BJ (cell line): ENCODE measurements at places on chromosomes 16 and 17. TPM values are rescaled to one million over a fixed set of nuclear protein-coding genes. Genes with fewer than 3 reads are reported as not detected.
A peak's percentile ranks its signal among the peaks of the same experiment; 100 is the strongest.

- no peak for DNase-seq
Observed at GRCh38 chr16:80570106-80570478, 29.3 kb downstream of the DYNLRB2 start.

TBC1D3E gene
- polyA plus RNA-seq = not detected in 2 replicates

- no peak for DNase-seq
Observed at GRCh38 chr17:80395402-80396151, 19.4 kb upstream of the ENDOV start.

DNA sequence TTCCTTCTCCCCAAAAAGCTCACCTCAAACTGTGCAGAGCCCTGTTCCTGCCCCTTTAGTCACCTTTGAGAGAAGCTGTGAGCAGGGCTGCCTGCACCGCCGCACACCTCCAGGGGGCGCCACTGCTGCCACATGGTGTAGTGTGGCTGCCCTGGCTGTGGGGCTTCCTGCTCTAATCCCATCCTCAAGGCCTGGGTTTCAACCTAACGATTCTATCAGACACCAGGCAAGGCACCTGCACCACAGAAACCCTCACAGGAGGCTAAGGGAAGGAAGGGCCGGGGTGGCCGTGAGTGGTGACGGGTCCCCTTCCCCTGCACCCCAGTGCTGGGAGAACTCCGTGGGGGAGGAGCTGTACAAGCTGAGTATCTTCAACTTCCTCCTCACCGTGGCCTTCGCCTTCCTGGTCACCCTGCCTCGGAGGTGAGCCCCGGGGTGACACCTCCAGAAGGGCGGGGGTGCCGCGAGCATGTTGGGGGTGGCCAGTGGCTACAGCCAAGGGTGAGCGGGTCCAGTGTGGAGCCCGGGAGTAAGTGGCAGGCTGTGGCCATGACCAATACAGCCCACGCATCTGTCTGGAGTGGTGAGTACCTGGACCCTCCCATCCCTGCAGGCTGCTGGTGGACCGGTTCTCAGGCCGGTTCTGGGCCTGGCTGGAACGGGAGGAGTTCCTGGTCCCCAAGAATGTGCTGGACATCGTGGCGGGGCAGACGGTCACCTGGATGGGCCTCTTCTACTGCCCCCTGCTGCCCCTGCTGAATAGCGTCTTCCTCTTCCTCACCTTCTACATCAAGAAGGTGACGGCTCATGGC, 7.0 kb downstream of the TMC8 start:
- DNase-seq = no peak

DNA sequence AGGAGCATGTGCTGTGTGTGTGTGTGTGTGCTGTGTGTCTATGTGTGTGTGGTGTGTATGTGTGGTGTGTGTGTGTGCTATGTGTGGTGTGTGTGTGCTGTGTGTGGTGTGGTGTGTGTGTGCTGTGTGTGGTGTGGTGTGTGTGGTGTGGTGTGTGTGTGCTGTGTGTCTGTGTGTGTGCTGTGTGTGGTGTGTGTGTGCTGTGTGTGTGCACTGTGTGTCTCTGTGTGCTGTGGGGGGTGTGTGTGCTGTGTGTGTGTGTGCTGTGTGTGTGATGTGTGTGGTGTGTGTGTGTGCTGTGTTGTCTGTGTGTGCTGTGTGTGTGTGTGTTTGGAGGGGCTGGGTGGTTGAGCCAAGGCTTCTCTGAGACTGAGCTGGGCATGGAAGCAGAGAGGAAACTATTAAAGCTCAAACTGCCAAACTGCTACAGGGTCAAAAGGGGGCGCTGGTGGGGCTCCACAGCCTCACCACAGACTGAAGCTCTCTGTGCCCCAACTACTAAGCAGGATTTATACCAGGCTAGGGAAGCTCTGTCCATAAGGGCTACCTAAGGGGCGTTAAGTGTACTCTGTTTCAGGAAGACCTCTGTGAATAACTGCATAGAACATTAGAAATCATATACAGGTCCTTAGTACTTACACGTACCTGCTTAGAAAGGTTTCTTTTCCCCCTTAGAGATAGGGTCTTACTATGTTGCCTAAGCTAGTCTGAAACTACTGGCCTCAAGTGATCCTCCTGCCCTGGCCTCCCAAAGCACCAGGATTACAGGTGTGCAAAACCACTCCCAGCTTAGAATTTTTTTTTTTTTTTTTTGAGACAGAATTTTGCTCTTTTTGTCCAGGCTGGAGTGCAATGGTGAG, 27.8 kb upstream of the GHDC start:
- no peak for DNase-seq

IL32 gene
- polyA plus RNA-seq = 11.3 and 18.1 TPM in 2 replicates

PTGES3L gene
- 3.3 and 3.4 TPM in 2 replicates for polyA plus RNA-seq

DNA sequence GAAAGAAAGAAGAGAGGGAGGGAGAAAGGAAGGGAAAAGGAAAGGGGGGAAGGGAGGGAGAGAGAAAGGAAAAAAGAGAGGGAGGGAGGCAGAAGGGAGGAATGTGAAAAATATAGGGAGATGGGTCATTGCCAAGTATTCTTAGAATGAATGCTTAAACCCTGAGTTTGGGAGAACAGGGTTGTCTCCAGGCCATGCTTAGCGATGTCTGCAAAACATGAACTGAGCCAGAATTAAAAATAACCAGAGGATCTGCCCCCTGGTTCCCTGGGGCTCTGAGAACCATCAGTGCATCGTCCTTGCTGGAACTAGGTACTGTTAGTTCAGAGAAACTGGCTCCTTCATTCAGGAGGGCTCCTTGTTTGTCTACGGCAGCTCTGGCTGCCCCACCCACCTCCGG, 170.4 kb downstream of the IRX5 start:
- DNase-seq = no peak

KRT32 gene
- polyA plus RNA-seq = 0.38 and 0.40 TPM in 2 replicates

DNA sequence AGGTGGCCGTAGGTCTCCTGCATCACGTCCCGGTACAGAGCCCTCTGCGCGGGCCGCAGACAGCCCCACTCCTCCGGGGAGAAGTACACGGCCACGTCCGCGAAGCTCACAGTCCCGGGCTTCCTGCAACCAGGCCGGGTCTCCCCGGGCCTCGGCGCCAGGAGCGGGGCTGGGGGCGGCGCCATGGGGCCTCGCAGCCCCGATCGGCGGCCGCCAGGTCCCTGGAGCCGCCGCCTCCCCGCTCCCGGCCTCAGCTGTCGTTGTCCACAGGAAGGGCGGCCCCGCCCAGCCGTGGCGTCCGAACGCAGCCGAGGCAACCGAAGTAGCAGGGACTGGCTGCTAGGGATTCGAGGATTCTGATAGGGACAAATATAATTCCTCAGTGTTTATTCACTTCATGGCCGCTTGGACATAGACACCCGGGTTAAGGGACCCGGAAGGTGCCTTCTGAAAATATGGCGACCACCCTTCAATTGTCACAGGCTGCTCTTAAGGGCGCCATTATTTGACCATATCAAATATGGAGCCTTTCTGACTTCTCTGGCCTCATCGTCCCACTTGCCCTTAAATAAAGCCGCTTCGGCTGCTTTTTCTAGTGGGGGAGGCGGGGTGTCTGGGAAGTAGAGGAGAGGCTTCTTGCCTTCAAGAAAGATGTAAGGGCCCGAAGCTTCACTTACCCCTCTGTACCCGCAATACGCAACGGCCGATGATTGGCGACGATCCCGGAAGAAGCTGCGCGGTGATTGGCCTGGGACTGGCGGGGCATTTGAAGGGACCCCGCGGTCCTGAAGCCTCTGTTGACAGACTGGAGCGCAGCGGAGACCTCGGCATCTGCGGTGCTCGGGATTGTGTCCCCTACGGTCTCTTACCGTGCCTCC, at the start of gene ZNF688:
ZNF688 (minus strand) TSS at position 270 of the 878 bp plus-strand sequence; CDS start at position 185, 85 bp downstream.
- peak; percentile 96 for DNase-seq

DNA sequence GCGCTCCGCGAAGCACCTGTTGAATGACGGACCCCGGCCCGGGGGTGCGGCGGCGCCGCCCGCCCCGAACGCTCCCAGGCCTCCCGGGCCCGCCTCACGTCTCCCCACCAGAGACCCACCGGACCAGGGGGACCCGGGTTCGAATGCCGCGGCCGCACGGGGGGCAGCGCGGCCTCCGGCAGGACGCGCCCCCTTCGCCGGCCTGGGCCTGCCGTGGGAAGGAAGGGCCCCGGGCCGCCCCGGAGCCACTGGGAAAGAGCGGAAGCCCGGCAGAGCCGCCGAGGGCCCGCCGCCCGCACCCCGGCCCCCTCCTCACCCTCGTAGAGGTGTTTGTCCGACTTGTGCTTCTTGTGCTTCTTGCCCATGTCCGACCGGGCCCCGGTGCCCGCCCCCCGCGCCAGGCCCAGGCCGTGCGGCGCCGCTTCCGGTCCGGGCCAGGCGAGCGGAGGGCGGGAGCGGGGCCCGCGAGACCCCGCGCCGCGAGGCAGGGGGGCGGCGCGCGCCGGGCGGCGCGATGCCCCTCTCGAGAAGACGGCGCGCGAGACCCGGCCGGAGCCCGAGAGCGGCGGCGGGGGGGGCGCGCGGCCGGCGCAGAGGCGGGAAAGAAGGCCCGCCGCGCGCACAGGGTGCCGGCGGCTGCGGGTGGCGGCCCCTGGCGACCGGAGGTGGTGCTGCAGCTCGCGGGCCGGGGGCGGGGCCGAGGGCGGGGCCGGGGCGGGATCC, at the start of gene BRD7:
BRD7 (minus strand) TSS at position 579 of the 723 bp plus-strand sequence; CDS start at position 365, 214 bp downstream.
- no peak for DNase-seq

GRCh38 chr16:57624044-57624688, 4.3 kb upstream of the ADGRG1 start:
- no peak for DNase-seq

GRCh38 chr17:21029515-21029914, 13.3 kb downstream of the USP22 start:
- no peak for DNase-seq

DNA sequence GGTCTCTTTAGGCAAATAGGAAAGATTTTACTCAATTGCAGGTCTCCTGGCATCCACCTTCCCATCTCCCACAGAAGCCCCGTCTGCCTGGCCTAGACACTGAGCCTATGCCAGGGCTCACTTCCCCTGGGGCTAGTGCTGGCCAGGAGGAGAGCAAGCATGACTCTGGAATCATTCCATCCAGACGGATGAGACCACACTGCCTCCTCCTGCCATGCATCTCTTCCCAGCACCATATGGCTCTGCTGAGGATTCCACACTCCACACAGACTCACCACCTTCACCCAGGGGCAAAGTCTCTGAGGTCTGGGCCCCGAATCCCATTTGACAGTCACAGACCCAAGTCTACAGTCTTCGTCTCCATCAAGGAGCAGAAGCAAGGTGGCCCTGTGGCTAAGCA, 346.5 kb downstream of the C16orf95 start:
- no peak for DNase-seq

GRCh38 chr16:11354407-11354732, 9.1 kb downstream of the RMI2 start:
- no peak for DNase-seq

DNA sequence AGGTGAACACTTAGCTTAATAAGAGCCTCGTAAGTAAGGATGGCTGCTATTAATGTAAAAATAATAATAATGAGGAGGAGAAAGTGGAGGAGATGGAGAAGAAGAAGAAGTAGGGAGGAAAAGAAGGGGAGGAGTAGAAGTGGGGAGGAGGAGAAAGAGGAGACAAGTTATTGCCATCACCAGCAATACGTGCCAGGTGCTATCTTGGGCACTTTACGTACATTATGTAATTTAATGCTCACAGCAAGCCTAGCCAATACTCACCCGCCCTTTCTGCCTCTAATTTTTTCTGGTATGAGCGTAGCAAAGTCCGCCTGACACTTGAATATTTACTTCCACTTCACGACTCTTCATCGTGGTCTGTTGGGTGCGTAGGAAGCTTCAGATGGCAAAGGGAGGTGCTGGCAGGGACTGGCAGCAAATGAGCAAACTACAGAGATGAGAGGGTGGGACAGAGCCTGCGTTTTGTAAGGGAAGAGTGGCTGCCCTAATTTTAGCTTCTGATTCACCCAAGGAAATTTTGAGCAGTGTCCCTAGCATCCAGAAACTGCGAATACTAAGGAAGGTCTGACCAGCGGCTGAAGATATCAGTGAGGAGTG, 42.1 kb upstream of the CDH13 start:
- no peak for DNase-seq

GPR179 gene
- 0.01 TPM in 1 of 2 replicates, not detected in the other for polyA plus RNA-seq

- no peak for DNase-seq
Observed at GRCh38 chr17:7034955-7035590, 742 bp upstream of the SLC16A13 start.
